NCI-H526 treated with DMSO at 0.1 percent for 48 hours (cell line): ENCODE measurements at places on chromosomes 11 and 22.

DNA sequence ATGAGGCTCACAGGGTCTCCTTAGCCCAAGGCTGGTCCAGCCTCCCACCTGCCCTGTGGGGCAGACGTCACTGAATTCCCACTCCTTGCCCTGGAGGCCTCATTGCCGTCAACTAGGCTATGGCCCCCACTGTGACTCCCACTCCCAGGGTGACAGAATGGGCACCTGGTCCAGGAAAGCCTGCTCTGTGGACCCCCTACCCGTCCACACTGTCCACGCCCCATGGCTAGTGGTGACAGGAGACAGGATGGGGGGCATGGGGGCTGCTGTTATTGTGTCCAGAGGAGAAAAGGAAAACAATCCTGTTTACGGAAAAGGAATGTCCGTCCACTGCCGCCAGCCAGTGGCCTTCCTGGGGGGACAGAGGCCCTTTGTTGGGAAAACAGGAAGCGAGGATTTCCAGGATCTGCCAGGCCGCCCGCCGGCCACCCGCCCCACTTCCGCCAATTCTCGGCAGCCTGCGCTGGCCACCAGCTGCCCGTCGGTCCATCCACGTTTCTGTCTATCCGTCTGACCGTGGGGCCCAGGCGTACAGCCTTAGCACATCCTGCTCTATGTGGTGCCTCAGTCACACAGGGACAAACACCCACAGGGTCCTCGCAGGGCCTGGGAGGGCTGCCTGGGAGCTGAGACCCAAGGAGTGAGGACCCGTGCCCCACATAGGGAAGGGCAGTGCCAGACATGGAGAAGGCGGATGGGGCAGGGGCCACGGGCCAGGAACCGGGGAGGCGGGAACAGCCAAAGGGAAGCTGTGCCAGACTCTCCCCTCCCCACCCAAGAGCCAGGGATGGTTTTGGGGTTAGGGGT lies 19.5 kb downstream of the CRELD2 start:
- DNase-seq, result no peak

DNA sequence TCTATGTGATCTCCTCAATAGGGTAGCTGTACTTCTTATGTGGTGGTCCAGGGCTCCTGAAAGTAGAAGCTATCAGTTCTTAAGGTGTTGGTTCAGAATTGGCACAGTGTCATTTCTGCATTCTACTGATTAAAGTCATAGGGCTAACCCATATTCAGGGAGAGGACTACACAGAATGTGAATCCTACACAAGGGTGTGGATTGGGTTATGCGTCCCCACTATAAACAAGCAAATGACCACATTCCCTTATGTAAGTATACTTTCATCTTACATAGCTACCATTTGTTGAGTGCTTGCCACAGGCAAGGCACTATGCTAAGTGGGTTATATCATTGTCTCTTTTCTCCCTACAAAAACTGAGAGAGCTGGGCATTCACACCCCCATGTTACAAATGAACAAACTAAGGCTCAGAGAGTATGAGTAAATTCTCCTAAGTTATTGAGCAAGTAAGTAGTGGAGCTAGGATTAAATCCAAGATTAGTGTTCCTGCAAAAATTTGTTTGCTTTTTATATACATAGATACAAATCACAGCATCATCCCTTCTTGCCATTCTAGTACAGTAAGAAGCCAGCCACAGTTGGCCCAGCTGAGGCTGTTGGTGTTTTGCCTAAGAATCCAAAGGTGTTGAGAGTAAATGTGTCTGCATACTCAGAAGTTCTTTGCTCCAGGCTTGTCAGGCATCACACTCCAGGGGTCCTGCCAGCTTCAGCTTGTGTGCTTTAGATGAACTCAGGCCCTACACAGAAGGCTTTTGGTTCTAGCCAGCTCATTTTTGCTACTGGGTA lies 157.8 kb downstream of the KIF18A start:
- DNase-seq, result no peak

GRCh38 chr11:20125927-20126326 lies 34.3 kb downstream of the DBX1 start:
- DNase-seq, result no peak

DNA sequence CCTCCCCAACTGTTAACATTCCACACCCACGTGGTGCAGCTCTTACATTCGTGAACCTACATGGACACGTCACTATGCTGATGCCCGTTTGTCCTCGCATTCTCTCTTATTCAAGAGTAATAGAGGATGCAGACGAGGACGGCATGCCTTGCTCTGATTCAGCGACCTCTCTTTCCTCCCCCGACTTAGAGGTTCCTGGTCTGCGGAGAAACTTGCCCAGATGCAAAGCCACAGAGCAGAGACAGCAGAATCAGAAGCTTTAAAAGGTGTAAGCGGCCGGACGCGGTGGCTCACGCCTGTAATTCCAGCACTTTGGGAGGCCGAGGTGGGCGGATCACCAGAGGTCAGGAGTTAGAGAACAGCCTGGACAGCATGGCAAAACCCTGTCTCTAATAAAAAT lies 288.0 kb downstream of the NTM start:
- no peak for DNase-seq

DNA sequence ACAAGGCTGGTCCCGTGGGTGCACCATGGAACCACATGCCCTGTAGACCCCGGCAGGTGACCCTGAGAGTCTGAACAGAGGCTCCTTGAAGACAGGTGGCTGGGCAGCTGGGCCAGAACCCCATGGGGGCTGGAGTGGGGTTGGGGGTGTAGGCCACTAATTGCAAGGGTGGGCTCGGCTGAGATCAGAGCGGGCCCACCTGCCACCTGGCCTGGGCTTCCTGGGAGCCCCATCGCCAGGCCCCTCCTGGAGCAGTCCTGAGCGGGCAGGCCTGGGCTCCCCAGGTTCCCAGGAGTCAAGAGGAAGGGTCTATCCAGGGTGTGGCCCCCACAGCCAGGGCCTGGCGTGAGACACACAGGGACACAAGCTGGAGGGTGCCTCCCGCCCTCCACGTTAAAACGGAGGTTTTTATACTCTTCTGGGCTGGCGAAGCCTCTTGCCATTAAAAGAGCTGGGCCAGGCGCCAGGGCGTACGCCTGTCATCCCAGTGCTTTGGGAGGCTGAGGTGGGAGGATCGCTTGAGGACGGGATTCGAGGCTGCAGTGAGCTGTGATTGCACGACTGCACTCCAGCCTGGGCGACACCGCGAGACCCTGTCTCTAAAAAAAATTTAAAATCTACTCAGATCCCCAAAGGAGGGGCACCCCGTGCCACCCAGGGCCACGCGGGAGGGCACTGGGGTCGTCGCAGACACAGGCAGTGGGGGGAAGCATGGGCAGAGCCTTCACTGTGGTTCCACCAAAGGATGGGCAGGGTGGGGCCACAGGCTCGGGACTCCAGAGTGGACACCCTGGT lies 4.8 kb upstream of the TRABD start:
- DNase-seq, result no peak

- DNase-seq, result no peak
Measured at GRCh38 chr11:98507208-98507607, 513.5 kb upstream of the CNTN5 start.
